NCI-H1048 (cell line): ENCODE measurements at places on chromosomes 1 and 21.

DNA sequence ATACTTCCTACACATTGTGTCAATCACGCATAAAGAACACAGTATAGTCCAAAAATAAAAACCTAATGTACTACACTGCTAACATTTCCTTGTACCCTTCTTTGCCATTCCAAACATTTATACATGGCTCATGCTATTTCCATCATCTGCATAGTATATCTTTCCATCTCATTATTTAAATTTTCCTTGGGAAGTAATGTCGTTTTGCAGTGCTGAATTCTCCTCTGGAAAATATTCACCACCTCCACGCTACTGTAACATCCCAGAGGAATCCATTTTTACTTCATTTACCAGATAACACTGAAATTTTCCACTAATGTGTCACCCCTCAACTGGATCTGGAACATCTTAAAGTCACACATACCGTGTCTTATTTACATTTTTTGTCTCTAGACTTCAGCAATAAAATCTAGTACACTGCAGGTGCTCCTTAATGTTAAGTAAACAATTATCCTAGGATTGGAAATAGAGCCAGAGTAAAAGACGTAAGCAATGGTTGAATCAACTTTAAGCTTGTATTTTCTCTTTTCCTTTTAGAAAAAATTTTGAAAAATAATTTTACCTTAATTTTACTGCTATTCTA, 881.0 kb downstream of the AMY1C start:
- DNase-seq: no peak

- no peak for DNase-seq
Observed at GRCh38 chr1:33818071-33818470, 45.8 kb upstream of the HMGB4 start.

DNA sequence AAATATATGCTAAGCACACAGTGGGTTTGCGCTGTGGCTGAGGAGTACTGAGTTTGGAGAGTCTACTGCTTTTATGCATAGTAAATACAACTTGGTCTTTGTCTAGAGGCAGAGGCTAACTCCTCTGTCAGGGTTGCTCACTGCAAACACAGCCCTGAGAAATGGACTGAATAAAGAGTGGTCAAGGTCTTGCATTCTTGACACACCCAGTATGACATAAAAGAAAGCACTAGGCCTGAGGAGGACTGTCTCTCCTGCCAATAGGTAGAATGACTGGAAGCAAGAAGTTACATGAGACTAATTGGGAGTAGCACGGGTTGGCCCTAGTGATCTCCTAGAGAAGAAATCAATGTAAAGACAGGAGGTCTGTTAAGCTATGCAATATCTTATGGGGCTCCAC, 367.2 kb upstream of the B3GALT2 start:
- DNase-seq: no peak

- no peak for DNase-seq
Observed at GRCh38 chr1:35674111-35674510, 32.8 kb upstream of the PSMB2 start.

DNA sequence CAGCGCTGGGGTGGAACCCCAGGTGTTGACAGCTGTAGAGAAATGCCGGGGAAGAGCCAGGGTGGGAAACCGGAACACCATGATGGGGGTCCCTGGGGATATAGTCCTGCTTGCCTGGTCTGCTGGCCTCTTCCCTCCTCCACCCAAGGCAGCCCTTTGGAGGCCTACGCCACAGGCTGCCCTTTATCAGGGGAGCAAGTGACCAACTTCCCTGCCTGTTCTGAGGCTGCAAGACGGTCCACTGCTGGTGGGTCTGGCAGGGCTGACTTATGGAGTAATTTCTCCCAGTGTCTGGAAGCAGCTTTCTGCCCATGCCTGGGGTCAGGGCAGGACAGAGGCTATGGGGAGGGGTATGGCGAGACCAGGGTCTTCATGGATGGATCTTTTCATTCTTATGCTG, 50.8 kb upstream of the EDN2 start:
- DNase-seq: no peak

- DNase-seq: no peak
Observed at GRCh38 chr1:24384251-24385090, 29.1 kb downstream of the STPG1 start.

- no peak for DNase-seq
Observed at GRCh38 chr1:2451741-2452140, 24.3 kb upstream of the PLCH2 start.

DNA sequence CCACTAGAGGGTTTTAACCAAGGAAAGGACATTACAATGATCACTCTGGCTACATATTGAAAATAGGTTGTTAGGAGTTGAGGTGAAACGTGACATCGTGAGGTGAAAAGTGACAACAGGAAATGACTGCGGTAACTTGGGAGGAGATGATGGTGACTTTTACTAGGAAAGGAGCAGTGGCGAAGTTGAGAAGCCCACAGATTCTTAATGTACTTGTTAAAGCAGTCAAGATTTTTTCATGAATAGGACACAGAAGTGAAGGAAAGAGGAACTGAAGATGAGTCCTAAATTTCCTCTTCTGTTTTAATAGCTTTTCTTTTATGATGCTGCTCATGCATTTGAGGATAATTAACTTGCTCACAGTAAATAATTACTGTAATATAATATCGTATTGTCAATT, 59.5 kb downstream of the OMA1 start:
- DNase-seq: no peak

GRCh38 chr1:93446837-93447451, 974 bp upstream of the FNBP1L start:
- DNase-seq: no peak

- DNase-seq: no peak
Observed at GRCh38 chr1:175734642-175735041, 8.8 kb downstream of the TNR start.

DNA sequence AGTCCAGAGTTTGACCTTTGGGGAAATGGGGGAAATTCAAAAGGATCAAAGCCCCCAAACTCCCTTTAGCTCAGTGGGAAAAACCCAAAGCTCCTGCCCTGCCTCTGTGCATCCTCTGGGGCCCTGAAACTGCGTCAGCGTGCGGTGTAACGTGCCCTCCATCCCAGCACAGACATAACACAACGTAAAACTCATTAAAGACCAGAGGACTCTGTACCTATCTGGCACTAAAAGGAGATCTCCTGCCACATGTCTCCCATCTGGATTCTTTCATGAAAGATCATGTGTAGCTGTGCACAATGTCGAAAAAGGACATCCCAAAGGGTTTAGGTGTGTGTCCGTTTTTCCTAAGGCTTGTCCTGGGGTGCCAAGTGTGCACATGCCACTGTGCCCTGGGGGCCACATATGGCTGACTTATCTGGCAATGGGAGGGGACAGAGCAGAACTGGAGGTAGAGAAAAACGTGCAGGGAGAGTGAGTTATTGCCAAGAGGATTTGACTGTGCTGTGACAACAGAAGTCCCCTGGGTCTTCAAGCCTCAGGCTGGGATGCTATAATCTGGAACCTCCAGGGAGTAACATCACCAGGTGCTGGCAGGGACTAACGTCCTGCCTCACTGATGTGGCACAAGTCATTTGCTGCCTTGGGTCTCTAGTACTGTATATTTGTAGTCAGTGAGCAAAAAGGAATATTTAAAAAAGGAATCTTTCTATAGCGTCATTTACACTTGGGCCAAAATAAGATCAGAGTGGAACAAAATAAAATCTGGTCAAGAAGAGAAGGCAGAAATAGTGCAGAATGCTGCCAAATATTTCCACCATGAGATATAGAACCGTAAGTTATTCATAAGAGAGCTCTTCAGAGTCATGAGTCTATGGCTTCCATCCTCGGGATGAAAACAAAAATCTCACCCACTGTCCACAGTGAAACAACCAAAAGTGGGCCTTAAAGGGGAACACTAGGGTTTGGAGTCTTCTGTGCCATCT, 52.3 kb downstream of the ITPKB start:
- no peak for DNase-seq

- no peak for DNase-seq
Observed at GRCh38 chr1:105359457-105359856, 1609.8 kb downstream of the AMY1C start.

DNA sequence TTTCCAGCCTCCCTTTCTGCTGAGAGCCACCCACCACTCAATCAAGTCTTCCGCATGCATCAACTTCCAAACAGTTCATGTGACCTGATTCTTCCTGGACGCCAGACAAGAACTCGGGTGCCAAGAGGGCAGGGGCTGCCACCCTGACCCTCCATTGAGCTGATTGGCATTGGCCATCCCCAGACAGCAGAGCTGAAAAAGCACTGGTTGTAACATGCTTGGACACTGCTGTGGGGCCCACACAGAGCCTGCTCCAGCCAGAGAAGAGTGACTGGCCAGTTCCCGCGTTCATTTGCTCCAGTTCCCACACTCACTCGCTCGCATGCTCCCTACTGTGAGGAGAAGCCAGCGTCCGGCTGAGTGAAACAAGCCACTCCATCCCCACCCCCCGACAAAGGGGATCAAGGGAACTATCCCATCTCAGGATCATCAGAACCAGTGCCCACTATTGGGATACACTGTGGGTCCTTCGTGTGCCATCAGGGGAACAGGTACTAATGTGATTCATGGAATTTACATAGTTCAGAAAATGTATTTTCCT, 420.3 kb downstream of the NPHP4 start:
- no peak for DNase-seq

- DNase-seq: no peak
Observed at GRCh38 chr21:38206646-38207045, 50.1 kb upstream of the KCNJ15 start.

DNA sequence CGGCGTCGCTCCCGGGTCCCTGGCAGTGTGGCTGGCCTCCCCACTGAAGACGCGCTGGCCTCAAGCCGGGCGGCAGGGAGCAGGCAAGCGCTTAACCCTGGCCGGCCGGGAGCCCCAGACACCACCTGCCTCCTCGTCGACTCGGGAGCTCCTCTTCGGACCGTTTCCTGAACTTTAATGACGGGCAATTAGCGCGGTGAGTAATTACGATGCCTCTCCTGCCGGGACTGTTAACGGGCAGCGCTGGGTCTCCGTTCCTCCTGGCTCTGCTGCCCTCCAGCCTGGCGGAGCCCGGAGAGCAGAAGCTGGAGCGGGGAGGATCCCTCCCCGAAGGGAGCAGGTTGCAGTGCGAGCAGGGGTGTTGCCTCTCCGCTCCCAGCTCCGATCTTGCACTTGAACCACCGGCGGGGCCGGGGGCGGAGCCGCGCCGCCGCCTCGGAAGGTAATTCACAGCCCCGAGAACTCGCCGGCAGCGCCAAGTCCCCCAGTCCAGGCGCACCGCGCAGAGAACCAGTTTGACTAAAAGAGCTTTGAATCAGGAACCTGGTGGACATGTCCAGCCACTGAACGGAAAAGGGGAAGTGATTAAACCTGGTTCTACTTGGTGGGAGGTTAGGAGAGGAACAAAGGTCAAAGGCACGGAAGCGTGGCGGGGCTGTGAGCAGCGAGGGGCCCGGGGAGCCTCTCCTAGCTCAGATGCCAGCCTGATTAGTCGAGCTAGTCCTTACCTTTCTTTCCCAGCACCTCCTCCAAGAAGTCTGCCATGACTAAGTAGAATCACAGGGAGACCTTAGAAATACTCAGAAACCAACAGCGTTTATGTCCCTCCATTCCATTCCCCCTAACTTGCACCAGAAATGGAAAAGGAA, 18.3 kb upstream of the PLEKHA6 start:
- no peak for DNase-seq

DNA sequence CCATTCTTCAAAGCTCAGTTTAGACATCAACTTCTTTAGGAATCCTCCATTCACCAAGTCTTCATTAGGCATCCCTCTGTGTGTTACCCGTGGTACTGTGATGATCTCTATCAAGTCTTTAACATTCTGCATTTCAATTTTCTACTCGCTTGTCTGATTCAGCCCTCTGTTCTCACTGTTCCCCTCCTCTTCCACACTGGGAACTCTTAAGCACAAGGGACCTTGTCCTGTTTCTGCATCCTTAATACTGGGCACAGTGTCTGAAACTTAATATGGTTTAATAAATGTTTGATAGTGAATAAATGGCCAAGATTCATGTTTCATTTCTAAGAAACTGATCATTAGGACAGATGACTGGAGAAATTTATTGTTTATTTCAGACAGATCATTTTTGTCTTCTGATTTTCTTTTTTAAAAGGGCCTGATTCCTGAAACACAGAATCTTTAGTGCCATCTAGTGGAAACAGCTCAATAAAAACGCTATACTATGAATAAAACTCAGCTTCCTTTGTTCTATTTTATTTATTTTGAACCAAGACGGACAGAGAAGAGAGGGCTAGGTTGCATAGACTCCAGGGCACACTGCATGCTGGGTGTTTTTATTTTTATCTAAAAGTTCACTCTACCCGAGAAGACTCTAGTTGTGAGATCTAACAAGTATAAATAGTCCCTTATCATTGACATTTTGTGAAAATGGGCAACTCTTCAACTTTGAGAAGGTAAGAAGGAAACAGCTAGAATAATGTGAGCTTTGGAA, 7.0 kb upstream of the TRIM45 start:
- DNase-seq: no peak

- no peak for DNase-seq
Observed at GRCh38 chr1:18607289-18607760, 23.3 kb upstream of the PAX7 start.

- DNase-seq: no peak
Observed at GRCh38 chr21:25896501-25897056, 161.8 kb downstream of the GABPA start.

GRCh38 chr1:59013276-59013927, 229.6 kb upstream of the JUN start:
- no peak for DNase-seq

- DNase-seq: no peak
Observed at GRCh38 chr1:240591564-240591963, 20.4 kb downstream of the GREM2 start.
